Fibroblast of skin of scalp (primary cell): ENCODE measurements at places on chromosomes 3 and 15.

- no peak for DNase-seq
Observed at GRCh38 chr3:54079314-54079713, 43.0 kb upstream of the CACNA2D3 start.

GRCh38 chr3:32153414-32154204, 47.2 kb downstream of the GPD1L start:
- DNase-seq: no peak

DNA sequence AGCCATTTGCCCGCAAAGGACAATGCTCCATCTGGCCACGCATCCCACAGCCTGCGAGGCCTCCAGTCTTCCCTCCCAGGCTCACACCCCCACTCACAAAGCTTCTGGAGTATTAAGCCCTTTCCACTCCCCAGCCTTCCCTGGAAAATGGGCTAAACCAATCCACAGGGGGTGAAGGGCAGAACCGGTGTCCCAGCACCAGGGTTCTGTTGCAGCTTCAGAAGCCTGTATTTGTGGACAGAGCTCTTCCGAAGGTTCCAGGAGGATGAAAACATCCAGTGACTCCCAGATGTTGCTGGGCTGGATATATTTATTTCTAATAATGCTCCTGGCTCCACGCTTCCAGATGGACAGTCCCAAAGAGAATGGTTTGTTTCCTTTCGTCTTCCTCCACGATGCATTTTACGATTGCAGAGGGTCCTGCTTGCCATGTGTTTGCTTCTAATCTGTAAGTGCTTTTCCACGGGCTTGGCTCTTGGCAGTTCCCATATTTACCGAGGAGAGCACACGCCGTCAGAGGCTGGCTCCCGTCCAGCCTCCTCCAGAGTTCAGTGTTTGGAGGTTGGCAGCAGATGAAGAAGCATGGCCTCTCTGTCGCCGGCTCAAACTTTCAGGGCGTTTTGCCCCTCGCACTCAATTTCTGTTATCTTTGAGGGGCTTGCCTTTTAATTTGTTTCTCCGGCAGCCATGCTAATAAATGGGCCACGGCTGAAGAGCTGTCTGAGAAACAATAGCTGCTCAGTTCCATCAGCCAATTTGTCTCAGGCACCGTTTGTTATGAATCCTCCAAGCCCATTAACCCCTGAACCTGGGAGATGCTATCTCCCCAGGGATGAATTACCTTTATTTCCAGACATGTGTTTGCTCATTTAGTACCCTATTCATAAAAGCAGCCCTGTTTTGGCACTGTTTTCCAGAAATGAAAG, 367.9 kb upstream of the PROK2 start:
- peak; percentile 77 for DNase-seq

- peak; percentile 46 for DNase-seq
Observed at GRCh38 chr15:79641841-79642240, 209.7 kb downstream of the MINAR1 start.

- peak; percentile 69 for DNase-seq
Observed at GRCh38 chr15:70875001-70875782, 17.0 kb downstream of the THAP10 start.

DNA sequence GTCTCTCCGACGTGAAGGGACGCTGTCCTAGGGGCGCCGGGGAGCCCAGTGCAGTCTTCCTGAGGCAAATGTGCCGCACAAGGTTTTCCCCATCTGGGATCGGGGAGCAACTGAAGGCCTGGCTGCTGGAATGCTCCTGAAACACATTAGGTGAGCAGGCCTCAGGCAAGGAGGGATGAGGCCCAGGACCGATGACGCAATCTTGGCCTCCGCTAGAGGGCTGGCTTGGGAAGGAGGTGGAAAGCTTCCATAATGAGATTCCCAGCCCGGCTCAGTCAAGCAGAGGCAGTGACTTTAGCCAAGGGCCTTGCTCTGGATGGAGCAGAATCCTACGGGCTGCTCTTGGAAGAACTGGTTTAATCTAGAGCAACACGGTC, 50.8 kb downstream of the CPN2 start:
- DNase-seq: peak; percentile 35

GRCh38 chr3:115204475-115204874, 57.4 kb upstream of the ZBTB20 start:
- peak; percentile 4 for DNase-seq

- no peak for DNase-seq
Observed at GRCh38 chr3:190807719-190808375, 54.6 kb downstream of the GMNC start.

DNA sequence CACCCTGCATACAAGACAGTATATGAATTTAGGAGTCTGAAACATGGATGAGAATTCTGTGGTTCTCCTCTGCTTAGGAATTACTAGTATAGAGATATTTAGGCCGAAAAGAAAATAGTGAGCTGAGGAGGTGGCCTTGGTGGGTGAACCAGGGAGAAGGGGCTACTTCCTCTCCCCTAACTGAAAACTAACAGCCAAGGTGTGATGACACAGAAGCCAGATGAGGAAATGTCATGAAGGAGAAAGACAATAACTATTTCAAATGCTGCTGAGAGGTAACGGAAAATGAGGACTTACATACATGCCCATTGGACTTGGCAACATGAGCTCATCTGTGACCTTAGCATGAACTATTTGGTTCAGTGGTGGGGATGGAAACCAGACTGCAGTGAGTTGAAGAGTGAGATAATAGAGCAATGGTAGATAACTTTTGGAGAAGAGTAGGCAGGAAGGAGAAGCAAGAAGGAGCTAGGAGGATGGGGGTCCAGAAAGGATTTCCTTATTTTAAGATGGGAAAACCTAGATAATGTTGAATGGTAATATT, 114.4 kb upstream of the TSPAN3 start:
- peak; percentile 18 for DNase-seq

DNA sequence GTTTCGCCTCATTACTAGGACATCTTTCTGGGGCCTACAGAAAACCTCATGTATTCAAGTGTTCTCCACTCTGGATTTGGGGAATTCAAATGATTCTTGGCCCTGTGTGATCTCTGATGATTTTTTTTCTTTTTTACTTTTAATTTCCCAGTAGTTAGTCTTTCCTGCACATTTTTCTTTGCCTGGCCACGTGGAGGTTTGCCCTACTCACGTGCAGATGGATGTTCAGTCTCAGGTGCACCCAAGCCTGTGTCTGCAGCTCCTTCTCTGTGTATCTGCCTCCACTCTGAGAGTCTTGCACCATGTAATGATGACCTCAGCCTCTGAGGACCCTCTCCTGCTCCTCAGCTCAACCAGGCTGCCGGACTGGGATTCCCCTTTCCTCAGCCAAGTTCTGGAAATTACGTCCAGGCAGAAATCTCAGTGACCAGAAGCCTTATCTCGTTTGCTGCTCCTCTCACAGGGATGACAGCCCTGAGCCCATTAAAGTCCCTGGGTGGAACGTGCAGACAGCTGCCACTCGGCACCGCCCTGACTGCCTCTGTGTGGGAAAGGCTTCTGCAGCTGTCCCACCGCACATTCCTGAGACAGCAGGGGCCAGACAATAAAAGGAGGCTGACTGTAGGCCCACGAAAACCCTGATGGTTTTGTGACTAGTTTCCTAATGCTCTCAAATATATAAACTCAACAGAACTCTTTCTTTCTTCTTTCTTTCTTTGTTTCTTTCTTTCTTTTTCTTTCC, 31.4 kb upstream of the GABRB3 start:
- DNase-seq: no peak

DNA sequence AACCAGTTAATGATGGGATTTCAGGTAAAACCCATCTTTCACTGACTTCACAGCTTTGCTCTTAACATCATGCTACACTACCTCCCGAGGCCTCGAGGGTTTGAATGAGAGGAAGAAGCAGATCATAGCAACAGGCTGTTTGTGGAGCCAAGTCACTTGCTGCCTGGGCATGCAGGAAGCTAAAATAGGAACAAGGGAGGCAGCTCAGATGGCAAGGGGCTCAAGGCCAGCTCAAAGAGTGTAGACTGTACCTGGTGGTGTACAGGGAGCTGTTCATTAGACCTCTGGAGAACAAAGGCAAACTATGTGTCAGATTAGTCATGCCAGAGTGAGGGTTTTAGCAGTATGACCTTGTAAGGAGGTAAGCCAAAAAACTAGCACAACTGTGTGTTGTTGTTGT, 28.8 kb downstream of the ARRDC4 start:
- no peak for DNase-seq

GRCh38 chr3:72210261-72210660, 425.3 kb upstream of the PROK2 start:
- DNase-seq: no peak

GRCh38 chr15:96737408-96737807, 406.9 kb downstream of the NR2F2 start:
- no peak for DNase-seq

DNA sequence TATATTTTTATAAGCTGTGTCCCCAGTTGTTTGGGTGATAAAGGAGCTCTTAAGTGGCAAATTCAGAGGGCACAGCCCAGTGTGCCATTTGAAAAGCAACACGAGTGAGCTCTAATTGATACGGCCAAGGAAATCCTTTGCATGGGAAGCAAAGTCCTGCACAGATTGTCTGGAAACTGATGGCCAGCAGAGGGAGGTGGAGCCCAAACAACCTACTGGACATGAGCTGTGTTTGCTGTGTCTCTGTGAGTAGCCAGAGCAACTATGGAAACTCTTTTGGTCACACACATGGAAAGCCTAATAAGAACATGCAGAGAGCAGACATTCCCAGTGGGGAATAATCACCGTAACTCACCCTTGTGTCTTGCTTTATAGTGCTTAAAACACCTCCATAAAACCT, 24.4 kb downstream of the ONECUT1 start:
- DNase-seq: no peak

GRCh38 chr15:90004671-90005070, 3.5 kb downstream of the ZNF710 start:
- DNase-seq: peak; percentile 90

DNA sequence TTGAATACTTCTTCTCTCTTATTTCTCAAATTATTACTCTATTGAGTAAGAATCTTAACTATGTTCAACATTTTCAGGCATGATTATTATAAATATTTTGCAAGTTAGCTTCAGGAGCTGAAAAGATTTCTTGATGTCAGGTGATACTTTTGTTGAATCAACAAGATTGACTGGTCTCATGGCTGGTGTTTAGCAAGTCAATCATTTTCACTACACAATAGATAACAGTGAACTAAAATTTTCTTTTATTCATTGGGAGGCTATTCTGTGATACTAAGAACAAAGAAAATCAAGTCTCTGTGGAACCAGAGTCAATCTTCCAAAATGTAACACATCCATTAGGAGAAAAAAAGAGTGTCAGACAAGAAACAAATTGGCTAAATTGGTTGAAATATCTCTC, 476.7 kb downstream of the CNTN3 start:
- no peak for DNase-seq

DNA sequence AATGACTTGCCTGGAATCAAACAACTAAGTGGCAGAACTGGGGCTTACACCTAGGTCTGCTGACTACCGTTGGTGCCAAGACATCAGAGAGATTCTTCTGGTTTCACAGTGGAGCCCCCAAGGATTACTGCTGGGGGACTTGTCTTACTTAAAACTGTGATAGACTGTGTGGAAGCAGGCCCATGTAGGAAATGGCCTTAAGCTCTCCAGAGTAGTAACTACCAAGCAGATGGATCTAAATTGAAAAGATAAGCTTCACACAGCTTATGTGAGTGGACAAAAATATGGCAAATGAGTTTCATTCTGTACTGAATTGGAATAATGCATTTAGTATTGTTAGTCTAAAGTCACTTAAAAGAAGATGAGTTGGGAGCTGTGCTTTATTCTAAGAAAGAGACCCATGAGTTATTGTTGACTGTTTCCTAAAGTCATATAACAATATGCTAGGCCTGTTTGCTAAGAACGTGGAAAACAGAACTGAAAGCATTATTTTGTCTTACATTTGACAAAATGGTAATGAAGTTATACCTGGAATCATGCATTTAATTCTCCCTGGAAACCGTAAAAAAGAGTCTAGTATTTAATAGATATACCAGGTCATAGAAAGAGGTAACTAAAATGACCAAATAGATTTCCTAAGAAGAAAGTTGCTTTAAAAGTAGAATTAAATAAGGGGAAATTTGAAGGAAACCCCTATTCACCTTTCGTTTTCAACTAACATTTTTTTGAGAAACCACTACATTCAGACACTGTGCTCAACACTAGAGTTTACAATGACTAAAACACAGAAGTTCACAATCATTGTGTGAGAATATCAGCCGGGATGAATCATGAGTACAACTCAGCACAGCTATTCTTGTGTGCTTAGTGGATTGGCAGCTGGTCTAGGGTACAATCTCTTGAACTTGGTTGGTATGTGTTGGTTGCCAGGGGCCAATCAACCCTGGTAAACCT, 13.0 kb upstream of the MAPK6 start:
- no peak for DNase-seq

GRCh38 chr15:38702178-38702912, 137.7 kb upstream of the RASGRP1 start:
- no peak for DNase-seq
